ENCODE measurements at places on chromosomes 2 and 18. TPM values are rescaled to one million over a fixed set of nuclear protein-coding genes. Genes with fewer than 3 reads are reported as not detected.

The MTCL1 gene
- total RNA-seq, result 15.3 TPM

The G6PC2 gene
- 21.3 TPM for total RNA-seq

The IL36A gene
- not detected for total RNA-seq

DNA sequence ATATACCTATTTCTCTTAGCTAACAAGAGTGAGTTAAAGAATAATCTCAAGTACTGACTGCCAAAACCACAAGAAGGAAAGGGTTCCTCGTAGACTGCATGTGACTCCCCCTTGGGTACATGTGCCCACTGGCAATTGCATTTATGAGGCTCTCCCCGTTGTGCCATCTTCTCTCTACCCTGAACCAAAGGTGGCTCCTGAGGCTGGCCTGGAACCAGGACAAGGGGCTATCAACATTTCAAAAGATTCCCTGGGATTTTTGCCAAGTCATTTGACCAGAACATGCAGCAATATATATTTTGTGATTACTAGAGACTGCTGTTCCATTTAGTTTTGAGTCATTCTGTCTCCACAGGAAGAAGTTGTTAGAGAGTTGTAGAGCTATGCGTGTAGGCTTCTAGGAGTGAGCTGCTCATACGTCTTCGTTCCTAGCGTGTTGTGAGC lies 45.8 kb downstream of the LAMA3 start:
- no peak overlapping the region for H3K27ac ChIP-seq
- no peaks in the 10 kb centered on the region for H3K36me3 ChIP-seq
- peaks cover 9% of the 10 kb centered on the region for H3K4me1 ChIP-seq
- DNase-seq, result no peak

GRCh38 chr18:59455728-59456276 lies 96.7 kb upstream of the LMAN1 start:
- no peaks in the 10 kb centered on the region for H3K36me3 ChIP-seq
- no peak for DNase-seq
- H3K4me3 ChIP-seq, result no peak overlapping the region
- no peaks in the 10 kb centered on the region for H3K27me3 ChIP-seq

DNA sequence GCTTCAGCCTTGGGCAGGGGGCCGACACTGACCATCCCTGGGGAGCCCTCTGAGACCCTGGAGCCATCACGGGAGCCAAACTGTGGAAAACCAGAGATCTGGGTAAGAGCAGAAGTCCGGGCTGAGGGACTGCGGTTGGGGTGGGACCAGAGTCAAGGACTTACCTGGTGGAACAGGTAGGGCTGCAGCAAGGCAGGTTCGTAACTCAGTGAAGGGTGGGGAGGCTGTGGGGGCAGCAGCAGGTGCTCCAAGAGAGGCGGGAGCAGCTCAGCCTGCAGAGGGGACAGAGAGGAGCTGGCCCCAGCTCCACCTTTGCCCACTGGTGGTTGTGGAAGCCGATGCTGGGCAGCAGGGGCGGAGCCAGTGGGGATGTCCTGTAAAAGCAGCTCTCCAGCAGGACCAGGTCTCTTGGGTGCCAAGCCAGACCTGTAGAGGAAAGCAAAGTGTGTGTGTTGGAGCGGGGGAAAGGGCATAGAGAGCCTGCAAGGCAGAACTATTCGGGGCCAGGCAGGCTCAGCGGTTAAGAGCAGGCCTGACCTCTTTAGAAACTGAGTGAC lies 6.7 kb downstream of the PTPRN start:
- DNase-seq, result no peak
- H3K4me3 ChIP-seq, result no peak overlapping the region
- no peaks in the 10 kb centered on the region for H3K36me3 ChIP-seq
- no peaks in the 10 kb centered on the region for H3K27me3 ChIP-seq
- no peak overlapping the region for H3K27ac ChIP-seq

GRCh38 chr2:36670881-36671595 lies 25.5 kb upstream of the VIT start:
- no peak overlapping the region for H3K4me3 ChIP-seq
- no peak for DNase-seq
- no peak overlapping the region for H3K27ac ChIP-seq

DNA sequence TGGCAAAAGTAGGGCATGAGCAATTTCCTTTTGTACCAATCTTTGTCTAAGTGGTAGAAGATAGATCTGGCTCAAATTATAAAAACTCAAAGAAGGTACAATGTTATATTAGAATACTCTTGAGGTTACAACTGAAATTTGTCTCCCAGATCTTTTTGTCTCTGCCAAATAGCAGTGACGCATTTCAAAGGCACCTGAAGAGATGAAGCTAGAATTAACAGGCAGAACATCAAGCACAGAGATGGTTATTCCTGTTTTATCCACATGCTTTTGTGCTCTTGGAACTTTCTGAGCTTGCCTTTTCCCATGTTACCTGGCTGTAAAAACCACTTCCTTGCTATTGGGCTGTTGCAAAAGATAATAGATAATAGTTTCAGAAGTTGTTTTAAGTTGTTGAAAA lies 74.3 kb downstream of the GREB1L start:
- DNase-seq, result no peak
- H3K4me3 ChIP-seq, result no peak overlapping the region
- no peak overlapping the region for H3K27ac ChIP-seq
- no peaks in the 10 kb centered on the region for H3K36me3 ChIP-seq
- no peaks in the 10 kb centered on the region for H3K27me3 ChIP-seq

All from body of pancreas (tissue), 4 donors.